ENCODE measurements at places on chromosomes 5 and 9.

DNA sequence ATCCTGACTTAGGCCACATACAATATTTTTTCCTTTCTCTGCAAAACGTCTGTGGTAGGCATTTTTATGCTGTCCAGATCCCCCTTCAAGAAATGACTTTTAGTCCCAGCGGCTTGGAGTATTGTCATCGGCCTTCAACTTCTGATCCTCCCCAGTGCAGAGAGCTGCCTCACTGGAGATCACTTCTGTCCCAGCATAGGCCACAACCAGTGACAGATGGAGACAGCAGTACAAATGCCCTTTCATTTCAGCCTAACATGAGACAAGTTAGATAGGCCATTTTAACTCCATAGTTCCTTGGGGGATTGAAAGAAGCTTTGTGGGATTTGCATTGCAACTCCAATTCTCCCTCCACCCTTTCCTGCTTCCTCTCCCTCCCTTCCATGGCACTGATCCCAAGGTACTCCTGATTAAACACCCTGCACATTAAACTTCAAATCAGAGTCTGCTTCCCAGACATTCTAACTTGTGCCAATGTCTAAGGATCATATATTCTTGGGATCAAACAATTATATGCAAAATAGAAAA, 3.2 kb upstream of the MAMDC2 start:
- DNase-seq = no peak

GRCh38 chr9:93525476-93525875, 50.9 kb upstream of the PHF2 start:
- DNase-seq = no peak

- DNase-seq = no peak
These were observed 104.7 kb downstream of the CMYA5 start for GRCh38 chr5:79794347-79794746.

DNA sequence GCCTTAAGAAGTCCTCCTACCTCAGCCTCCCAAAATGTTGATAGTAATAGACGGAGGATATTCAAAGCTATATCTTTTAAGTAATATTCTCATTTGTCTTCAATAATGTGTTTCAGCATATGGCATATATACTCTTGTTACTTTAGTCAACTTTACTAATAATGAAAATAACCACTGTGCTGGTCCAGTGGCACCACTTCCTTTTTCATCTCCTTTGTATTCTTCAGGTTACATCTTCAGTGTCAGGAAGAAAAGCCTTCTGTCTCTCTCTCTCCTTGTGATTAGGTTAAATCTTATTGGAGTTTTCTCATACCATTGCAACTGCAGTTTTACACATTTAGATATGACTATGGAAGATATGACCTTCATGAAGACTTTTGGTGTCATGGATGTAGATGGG, 31.3 kb downstream of the PARP8 start:
- no peak for DNase-seq

- no peak for DNase-seq
These were observed 127.7 kb downstream of the DIRAS2 start for GRCh38 chr9:90514877-90515276.

- no peak for DNase-seq
These were observed 15.1 kb downstream of the GRAMD2B start for GRCh38 chr5:126438267-126438666.

GRCh38 chr5:154164249-154164581, 26.3 kb upstream of the GALNT10 start:
- DNase-seq = no peak

- no peak for DNase-seq
These were observed 166.8 kb downstream of the PSAT1 start for GRCh38 chr9:78463750-78464149.

- DNase-seq = no peak
These were observed 164.5 kb upstream of the NFIB start for GRCh38 chr9:14478175-14479162.

- DNase-seq = no peak
These were observed 95.1 kb downstream of the MEF2C start for GRCh38 chr5:88787856-88788255.

- DNase-seq = no peak
These were observed 143.4 kb downstream of the ENTREP1 start for GRCh38 chr9:69468380-69468779.

GRCh38 chr5:159533197-159533596, 202.9 kb upstream of the IL12B start:
- peak; percentile 73 for DNase-seq

DNA sequence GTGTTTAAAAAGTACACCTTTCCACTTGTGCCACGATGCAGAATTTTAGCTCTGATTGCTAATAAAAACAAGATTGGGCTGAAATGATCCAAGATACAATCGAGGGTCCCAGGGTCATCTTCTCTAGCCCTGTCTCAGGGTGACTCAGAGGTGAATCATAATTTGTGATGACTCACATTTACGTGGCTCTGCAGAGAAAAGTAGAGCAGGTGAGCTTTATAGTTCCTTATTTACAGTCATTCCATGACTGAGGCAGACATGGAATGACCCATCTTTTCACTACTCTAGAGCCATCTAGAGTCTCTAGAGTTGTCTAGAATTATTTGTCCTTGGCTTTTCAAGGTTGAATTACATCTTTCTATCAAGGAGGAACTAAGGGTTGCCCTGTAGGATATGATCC, 155.2 kb downstream of the GAS1 start:
- no peak for DNase-seq

GRCh38 chr5:174344335-174344734, 298.8 kb downstream of the NSG2 start:
- no peak for DNase-seq

- DNase-seq = no peak
These were observed 47.9 kb upstream of the RARS1 start for GRCh38 chr5:168438349-168438748.

DNA sequence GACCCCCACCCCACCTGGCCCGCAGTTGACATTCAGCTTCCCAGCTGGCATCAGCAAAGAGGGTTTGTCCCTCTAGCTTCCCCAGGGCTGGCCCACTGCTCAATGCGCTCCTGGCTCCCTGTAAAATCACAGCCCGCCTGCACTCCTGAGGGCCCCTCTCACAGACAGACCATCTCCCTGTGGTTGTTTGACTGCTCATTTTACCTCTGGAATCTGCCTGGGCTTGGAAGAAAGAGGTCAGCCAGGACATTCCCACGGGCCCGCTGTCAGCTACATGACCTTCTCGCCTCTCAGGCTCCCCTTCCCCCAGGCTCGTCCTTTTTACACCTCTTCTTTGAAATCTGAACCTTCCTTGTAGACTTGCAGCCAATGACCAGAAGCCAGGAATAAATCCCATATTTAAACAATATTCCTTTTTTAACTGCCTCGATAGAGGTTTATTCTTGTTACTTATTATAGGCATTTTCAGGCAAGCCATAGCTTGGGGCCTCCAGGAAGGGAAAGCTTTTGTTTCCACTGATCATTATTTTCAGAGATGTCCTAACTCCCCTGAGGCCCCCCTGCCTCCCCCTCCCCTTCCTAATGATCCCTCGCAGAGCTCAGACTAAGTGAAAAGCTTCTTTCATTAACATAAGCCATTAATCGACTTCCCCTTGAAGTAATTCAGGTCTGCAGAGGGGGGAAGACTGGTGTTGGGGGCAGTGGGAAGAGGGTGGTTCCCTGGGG, 76.3 kb upstream of the IQGAP2 start:
- no peak for DNase-seq

GRCh38 chr9:9061627-9062026, 1262.0 kb upstream of the DMAC1 start:
- no peak for DNase-seq

GRCh38 chr5:17928581-17928981, 294.3 kb downstream of the TAF11L14 start:
- peak; percentile 22 for DNase-seq

- DNase-seq = peak; percentile 27
These were observed 99.1 kb downstream of the FBXO38 start for GRCh38 chr5:148482697-148483462.

- peak; percentile 54 for DNase-seq
These were observed 44.8 kb downstream of the ANXA2R start for GRCh38 chr5:42995360-42995751.

DNA sequence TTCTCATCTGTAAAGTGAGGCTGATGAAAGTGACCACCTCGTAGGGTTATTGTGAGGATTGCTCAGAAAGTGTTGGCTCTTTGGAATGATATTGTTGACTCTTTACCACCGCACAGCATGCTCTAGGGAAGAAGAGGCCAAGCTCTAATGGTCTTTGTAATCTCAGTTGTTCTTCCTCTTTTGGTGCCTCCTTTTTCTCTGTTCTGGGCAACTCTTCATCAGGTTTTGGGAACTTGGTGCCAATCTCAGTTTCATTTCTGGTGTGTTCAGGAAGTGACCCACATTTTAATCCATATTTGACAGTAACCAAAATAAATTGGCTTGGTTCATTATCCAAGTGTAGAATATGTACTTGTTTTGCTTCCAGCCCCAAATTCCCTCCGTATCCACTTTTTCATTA, 25.1 kb downstream of the ARHGAP26 start:
- no peak for DNase-seq

DNA sequence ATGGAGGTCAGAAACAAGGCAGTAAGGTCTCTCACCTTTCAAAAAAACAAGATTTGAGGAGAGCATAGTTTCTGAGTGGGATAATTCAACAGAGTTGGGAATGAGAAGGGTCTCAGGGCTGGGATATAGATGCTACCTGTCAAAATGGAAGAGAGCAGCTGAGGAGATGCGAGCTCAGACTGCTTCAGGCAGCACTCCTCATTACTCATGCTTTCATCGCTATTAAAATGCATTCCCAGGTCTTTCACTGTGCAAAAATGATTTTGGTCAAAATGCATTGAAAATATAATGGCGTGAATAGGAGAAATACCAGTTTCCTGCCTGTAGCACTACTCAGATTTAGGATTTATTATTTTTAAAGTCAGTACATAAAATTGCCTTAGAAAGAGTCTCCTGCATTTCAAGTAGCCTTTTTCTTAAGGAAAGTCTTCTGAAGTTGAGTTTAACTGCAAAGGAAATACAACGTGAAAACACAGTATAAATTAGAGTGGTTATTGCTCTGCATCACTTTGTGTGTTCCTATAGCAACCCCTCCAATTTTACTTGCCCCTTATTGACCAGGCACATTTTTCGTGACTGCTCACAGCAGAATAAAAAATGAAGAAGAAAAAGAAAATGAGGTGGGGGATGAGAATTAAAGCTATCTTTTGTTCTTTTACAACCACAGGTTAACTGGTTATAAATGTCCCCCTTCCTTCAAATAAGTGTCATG, 724.8 kb upstream of the SEMA6A start:
- no peak for DNase-seq

- no peak for DNase-seq
These were observed 96.1 kb upstream of the NFIL3 start for GRCh38 chr9:91519520-91520277.

- DNase-seq = peak; percentile 80
These were observed at the start of gene MEF2C for GRCh38 chr5:88883059-88883835. MEF2C (minus strand) TSS chr5:88883184; CDS start chr5:88823788, 59,396 bp downstream.

DNA sequence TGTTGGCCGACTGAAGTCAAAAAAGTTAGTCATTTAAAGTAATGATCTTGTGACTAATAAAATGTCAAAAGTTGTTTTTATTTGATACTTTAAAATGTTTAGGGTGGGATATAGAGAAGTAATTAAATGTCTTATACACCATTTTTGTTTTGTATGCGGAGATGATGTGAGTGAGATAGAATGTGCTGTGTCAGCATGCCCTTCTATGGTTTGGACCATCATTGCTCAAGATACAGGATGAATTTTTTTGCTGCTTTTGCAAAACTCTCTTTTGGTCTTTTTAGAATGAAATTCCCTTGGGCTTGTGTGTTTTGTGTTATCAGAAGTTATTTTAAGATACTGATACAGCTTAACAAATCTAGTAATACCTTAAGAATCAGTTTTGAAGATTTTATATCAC, 12.5 kb downstream of the SRFBP1 start:
- DNase-seq = peak; percentile 54

- no peak for DNase-seq
These were observed 655.2 kb downstream of the PDE4D start for GRCh38 chr5:59238126-59238902.

Measured in fibroblast of gingiva (primary cell).